ENCODE measurements at places on chromosomes 13 and 19. TPM values are rescaled to one million over a fixed set of nuclear protein-coding genes. Genes with fewer than 3 reads are reported as not detected.

The PPM1N gene
- 1.5 TPM for total RNA-seq

The LILRA5 gene
- total RNA-seq: not detected

The OCEL1 gene
- total RNA-seq: 22.6 TPM

The SLC10A2 gene
- total RNA-seq: not detected

The NDUFA13 gene
- total RNA-seq: 369 TPM

The SERPINE3 gene
- not detected for total RNA-seq

The PABPC3 gene
- 0.34 TPM for total RNA-seq

The PCDH20 gene
- not detected for total RNA-seq

The THSD1 gene
- total RNA-seq: 0.34 TPM

The SIAH3 gene
- 0.14 TPM for total RNA-seq

The CACNG6 gene
- total RNA-seq: not detected

The CLDN10 gene
- total RNA-seq: not detected

The UBE2L5 gene
- not detected for total RNA-seq

The BAX gene
- 326 TPM for total RNA-seq

The UPF1 gene
- total RNA-seq: 100 TPM

The FFAR3 gene
- 0.16 TPM for total RNA-seq

Measured in T-helper 2 cell treated with Interferon-gamma antibody and Interleukin-4, amounts not matched to agents 100 ng/mL and 5 ng/mL, for 36 hours (primary cell).